Osteocyte (in vitro differentiated cells): ENCODE measurements at places on chromosomes 2 and 18. TPM values are rescaled to one million over a fixed set of nuclear protein-coding genes. Genes with fewer than 3 reads are reported as not detected.

DNA sequence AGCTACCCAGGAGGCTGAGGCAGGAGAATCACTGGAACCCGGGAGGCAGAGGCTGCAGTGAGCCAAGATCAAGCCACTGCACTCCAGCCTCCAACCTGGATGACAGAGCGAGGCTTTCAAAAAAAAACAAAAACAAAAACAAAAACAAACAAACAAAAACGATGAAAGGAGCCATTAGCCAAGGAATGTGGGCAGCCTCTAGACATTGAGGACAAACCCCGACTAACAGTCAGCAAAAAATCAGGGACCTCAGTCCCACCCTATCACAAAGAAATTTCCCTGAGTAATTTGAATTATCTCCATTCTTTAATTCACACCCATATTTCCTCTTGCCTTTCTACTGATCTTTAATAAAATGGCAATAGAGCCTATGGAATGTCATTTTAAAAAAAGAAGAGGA is 75.8 kb downstream of the MBD2 start:
- peak overlapping the region; percentile 52 for H3K4me3 ChIP-seq
- peaks cover 39% of the 10 kb centered on the region for H3K4me1 ChIP-seq
- H3K27ac ChIP-seq = peak overlapping the region; percentile 92

Gene NT5DC4
- total RNA-seq = not detected in 2 replicates

Gene GALNT13
- total RNA-seq = 0.13 TPM in 1 of 2 replicates, not detected in the other

Gene SERTAD2
- total RNA-seq = 15.5 and 17.4 TPM in 2 replicates

Gene ADCY3
- total RNA-seq = 99.9 and 118 TPM in 2 replicates
